ENCODE measurements at places on chromosomes 2 and 18.

GRCh38 chr2:16628314-16628713 lies 37.3 kb downstream of the CYRIA start:
- no peak for DNase-seq

GRCh38 chr2:178891265-178891958 lies 84.2 kb upstream of the TTN start:
- peak; percentile 14 for DNase-seq

GRCh38 chr2:157197848-157198247 lies 59.7 kb upstream of the GALNT5 start:
- no peak for DNase-seq

GRCh38 chr2:168679741-168680310 lies 122.6 kb upstream of the NOSTRIN start:
- no peak for DNase-seq

- no peak for DNase-seq
These were observed 433.3 kb upstream of the SALL3 start for GRCh38 chr18:78546281-78546680.
